ENCODE measurements at places on chromosomes 11 and 22.

GRCh38 chr22:21791635-21792625 is 56.3 kb upstream of the YPEL1 start:
- DNase-seq: no peak

- no peak for DNase-seq
Measured at GRCh38 chr11:10307022-10307399, 2.1 kb downstream of the ADM start.

DNA sequence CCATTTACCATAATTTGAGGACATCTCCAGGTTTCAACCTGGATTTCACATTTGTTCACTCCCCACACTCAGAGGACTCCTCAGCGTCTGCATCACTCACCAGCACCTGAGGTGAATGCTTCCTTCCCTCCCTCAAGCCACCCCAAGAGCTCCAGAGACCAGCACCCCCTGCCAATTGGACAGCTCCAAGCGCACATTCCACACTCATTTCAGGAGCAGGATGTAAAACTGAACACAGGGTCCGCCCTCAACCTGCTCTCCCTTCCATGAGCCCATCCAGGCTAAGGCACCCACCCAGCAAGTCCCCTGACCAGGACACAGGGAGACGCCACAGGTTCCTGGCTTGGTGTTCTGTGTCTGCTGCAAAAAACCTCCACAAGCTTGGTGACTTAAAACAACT is 3.9 kb downstream of the SCGB1D1 start:
- no peak for DNase-seq

DNA sequence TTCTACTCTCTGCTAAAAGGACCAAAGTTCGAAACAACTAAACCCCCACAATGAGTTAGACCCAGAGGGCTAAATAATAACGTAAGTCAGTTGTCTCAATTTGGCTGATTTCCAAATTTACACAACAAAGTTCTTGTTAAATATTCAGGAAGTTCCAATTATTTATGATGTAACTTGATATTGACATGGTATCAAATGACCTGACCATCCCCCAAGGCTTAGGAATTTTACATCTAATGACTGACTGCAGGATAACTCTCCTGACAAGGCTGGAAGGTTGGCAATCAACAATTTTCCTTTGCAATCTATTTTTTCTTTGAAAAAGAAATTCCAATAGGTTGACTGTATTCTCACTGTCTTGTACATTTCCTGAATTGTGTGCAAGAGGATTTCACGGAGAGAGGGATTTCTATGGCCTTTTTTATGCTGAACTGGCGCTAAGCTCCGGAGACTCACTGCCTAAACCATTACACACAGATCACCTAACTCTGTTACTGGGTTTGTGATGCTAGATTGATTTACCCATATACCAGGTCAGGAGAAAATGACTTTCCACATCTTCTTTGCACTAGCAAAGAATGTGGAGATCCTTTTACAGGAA is 9.6 kb upstream of the CDON start:
- DNase-seq: peak; percentile 45

DNA sequence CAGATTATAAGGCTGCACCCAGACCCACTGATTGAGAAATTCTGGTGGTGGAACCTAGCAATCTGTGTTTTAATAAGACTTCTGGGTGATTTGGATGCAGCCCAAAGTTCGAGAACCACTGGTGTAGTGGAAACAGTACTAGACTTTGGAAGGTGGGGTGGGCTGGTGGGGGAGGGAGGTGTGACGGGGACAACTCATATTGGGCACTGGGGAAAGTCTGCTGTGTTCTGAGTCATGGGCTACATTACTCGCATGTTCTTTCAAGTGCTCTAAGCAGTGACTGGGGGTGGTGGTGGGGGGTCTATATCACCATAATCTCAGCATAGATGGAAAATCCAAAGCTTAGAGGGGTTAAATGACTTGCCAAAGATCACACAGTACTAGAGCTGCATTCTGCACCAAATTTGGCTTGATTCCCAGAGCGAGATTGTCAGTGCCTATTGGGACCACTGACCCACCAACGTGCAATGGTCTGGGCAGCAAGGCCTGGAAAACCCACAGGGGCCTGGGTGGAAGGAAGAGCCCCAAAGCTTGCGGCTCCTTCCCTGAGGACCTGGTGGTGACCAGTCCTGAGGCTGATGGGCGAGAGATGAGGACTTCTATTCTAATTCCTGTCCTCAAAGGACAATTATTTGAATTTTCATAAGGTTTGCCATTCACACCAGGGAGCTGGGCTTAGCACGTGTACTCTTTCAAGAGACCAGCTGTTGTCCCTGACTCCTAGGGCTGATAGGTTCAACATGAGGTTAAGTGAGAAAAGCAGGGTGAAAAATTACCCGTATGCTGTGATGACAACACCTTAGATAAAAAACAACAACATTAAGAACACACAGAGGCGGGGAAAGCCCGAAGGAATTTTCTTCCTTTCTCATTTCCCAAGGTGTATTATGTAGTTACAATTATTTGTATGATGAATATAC is 77.5 kb upstream of the NARS2 start:
- DNase-seq: no peak

DNA sequence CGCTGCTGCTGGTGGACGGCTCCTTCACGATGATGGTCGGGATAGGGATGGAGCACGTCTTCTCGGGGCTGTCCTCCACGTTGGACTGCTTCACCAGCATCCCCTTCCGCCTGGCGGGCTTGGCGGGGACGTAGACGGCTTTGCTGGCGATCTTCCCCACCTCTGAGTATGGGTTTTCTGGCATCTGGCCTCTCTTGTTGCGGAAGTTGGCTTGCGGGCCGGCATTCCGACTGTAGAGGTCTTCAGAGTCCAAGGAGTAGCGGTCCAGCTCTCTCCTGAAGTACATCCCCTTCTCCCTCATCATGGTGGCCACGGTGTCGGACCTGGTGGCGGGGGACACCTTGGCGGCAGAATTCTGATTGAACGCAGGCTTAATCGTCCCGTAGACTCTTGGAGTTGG is 88.8 kb downstream of the CTTN start:
- no peak for DNase-seq

- no peak for DNase-seq
Measured at GRCh38 chr11:132858223-132858622, 674.1 kb downstream of the OPCML start.
